ENCODE measurements at places on chromosomes 11 and 22.
A peak's percentile ranks its signal among the peaks of the same experiment; 100 is the strongest.

DNA sequence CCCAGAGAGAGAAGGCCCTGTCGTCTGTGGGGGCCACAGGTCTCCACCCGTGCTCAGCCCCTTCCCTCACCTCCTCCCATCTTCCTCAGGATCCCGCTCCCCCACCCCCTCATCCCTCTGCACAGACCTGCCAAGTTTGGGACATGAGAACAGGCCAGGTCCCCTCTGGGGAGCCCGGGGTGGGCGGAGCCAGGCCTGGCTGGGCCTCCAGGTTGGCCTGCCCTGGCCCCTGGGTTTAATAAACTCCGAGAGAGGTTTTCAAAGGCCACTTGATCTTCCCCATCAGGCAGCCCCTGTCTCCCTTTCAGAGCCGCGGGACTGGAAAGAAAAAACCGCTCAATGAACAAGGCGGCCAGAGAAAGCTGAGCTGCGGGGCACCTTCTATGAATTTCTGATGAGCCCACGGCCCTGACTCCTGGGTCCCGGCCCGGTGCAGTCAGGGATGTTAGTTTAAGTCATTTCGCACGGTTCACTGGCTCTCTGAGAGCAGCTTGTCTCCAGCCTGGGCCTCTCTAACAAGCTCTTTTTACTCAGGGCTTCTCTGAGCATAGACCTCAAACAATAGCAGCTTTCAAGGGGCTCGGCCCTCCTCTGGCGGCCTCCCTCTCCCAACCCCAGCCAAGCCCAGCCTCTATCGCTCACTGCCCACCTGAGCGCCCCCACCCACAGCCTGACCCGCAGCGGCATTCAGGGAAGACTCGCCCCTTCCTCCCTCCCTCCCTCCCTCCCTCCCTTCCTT is 64.8 kb downstream of the RPUSD4 start:
- DNase-seq: no peak

DNA sequence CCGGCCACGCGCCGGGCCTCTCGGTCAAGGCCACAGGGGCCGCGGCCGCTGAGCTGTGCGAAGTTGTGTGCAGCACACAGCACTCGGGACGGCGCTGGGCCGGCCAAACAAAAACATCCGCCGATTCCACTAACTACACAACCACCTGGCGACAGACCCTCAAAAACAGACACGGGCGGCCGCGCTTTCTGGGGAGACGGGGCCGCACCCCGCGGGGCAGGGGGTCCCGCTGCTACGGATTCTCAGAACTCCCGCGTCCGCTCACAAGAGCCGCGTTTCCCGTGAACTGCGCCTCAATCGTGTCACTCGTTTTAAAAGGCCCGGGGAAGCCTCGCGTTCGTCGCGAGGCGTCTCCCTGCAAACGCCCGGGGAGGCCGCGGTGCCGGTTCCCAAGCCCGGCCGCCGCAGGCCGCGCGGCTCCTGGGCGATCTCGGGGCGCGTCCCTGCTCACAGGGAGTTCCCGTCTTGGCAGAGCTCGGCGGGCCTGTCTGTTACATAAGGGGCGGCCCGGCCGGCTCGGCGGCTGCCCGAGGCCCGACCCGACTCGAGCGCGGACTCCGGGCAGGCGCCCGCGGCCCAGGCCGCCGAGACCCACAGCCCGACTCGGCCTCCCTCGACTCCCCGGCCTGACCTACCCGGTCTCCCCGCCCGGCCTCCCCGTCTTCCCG is 936 bp downstream of the BRD1 start:
- no peak for DNase-seq

GRCh38 chr11:2212411-2213251 is 41.0 kb upstream of the TH start:
- no peak for DNase-seq

DNA sequence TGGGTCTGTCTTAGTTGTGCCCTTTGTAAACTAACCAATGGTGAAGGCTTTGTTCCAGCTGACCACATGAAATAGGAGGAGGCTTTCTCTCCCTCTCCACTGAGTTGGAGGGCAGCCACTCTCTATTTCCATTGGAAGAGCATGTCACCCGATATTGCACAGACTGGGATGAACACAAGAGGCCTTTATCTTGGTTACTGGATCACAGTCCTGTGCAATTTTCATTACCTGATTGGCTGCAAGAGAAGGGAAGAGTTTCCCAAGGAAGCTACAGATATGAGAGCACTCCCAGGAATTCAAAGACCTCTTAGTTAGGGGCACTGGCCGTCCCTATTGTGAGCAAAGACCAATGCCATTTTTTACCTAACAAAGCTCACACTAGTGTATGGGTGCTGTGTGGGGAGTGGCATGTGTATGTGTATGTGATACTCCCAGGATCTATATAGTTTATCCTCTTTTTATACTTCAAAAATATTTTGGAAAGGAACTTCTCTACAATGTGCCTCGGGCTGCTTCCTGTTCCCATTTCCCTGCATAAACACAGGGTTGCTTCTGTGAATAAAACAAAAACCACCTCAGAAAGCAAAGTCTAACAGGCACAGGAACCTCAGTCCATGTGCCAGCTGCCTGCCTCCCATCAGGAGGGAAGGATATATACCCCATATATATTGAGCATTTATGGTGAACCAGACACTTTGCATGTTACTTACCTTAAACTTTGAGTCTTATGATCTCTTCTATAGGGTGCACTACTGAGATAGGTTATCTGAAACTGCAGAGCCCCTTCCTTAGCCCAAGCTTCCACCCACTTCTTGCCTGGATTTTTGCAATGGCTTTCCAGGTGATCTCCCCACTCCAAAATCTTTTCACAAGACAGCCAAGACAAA is 126.5 kb downstream of the RASSF10 start:
- DNase-seq: peak; percentile 49

- DNase-seq: no peak
These were observed 726 bp downstream of the ST3GAL4 start for GRCh38 chr11:126355926-126356897.

- DNase-seq: no peak
These were observed 686 bp downstream of the USP2 start for GRCh38 chr11:119380827-119381180.

GRCh38 chr11:64566042-64566914 is 24.7 kb upstream of the SLC22A12 start:
- DNase-seq: no peak

GRCh38 chr11:104856607-104857006 is 41.7 kb downstream of the CASP12 start:
- no peak for DNase-seq

DNA sequence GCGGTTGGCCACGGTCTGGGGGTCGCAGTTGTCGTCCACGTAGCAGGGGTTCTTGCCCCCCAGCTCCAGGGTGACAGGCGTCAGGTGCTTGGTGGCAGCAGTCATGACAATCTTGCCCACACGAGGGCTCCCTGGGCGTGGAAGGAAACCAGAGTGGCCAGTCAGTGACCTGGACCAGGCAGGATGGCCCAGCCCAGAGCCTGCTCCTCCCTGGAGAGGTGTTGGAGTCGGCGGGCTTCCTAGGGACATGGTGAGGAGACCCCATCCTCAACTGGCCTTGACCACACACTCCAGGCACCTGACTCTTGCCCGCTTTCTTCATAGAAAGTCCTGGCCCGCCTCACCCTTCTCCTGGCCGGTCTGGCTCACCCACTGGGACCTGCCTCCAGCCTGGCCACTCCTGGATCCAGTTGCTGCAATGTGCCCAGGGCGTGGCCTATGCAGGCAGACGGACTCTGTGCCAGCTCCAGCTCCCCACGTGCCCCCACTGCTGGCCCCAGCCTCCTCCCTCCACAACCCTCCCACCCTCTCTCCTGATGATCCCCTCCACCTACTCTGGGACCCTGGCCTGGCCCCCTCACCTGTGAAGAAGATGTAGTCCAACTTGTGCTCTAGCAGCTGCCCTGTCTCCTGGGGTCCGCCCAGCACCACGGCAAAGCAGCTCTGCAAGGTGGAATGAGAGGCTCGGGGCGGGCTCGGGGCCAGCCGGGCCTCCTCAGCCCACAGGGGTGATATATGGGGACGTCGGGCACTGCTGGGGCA is 8.7 kb downstream of the ALDH3B2 start:
- DNase-seq: no peak

- peak; percentile 88 for DNase-seq
These were observed 12.2 kb downstream of the PHLDB1 start for GRCh38 chr11:118619444-118620197.

All from AG04449 (cell line).